Fibroblast of lung (primary cell): ENCODE measurements at places on chromosomes 12 and 14.

GRCh38 chr12:105426766-105427165 lies 96.3 kb downstream of the C12orf75 start:
- no peak for DNase-seq

- no peak for DNase-seq
Measured at GRCh38 chr12:109729371-109729781, 15.8 kb downstream of the FAM222A start.

- DNase-seq: peak; percentile 68
Measured at GRCh38 chr12:96471368-96472050, 17.9 kb upstream of the CFAP54 start.

DNA sequence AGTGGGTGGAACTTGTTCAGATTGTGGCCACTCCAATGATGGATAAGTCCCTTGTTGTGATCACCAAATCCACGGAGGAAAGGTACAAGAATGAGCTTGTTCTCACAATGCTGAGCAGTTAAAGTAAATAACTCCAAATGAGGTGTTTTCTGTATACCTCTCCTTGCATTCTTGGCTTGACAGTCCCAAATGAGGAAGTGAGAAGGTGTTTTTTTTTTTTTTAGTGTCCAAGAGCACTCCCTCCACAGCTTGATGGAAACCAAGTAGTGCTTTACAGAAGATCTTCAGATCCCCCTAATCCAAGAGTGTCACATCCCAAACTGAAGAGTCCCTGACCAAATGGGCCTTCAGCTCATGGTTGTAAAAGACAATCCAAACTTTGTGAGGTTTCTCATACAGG lies 153.6 kb downstream of the ATP23 start:
- no peak for DNase-seq

GRCh38 chr14:104869669-104870367 lies 4.8 kb downstream of the CEP170B start:
- DNase-seq: peak; percentile 12

- DNase-seq: no peak
Measured at GRCh38 chr12:112375105-112375504, 7.1 kb downstream of the HECTD4 start.

DNA sequence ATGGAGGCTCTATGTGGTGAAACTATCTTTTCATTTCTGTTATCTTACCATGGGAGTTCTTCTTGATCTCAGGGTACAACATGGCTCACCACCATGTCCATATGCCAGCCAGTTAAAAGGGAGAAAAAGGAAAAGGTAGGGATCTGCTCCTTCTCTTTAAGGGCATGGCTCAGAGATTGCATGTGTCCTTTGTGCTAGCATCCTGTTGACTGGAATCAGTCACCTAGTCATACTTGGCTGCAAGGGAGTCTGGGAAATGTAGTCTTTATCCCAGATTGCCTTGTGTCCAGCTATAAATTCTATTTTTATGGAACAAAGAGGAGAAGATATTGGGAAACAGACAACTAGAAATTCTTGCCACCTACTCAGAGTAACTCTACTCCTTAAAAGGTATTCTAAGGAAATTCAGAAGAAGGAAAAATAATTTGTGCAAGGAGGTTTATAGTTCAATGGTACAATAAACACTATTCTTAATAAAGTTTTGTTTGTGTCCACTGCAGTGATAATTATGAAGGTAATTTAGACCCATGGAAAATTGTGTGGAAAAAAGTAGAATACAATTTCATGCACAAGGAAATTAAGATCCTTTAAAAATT lies 86.4 kb upstream of the RPH3A start:
- no peak for DNase-seq

- DNase-seq: peak; percentile 89
Measured at GRCh38 chr14:88879022-88879421, 54.6 kb downstream of the TTC8 start.

GRCh38 chr12:104026841-104027599 lies 23.0 kb downstream of the GLT8D2 start:
- no peak for DNase-seq

DNA sequence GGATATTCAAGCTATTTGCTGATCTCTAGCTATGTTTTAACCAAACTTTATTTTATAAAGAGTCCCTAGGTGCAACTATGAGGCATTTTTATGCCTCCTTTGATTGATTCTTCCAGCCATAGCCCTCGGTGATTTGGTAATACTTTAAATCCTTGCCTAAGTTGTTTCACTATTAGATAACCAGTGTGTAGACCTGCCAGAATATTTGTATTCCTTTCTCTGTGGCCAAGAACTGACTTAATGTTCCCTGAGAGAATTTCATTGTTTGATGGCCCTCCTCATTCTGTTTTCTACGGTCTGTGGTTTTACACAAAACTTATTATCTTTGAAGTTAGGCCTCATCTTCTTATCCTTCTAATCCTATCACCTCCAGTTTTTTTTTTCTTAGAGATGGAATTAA lies 109.7 kb upstream of the MDGA2 start:
- no peak for DNase-seq

- DNase-seq: peak; percentile 41
Measured at GRCh38 chr14:102593061-102593824, 794 bp downstream of the RCOR1 start.

DNA sequence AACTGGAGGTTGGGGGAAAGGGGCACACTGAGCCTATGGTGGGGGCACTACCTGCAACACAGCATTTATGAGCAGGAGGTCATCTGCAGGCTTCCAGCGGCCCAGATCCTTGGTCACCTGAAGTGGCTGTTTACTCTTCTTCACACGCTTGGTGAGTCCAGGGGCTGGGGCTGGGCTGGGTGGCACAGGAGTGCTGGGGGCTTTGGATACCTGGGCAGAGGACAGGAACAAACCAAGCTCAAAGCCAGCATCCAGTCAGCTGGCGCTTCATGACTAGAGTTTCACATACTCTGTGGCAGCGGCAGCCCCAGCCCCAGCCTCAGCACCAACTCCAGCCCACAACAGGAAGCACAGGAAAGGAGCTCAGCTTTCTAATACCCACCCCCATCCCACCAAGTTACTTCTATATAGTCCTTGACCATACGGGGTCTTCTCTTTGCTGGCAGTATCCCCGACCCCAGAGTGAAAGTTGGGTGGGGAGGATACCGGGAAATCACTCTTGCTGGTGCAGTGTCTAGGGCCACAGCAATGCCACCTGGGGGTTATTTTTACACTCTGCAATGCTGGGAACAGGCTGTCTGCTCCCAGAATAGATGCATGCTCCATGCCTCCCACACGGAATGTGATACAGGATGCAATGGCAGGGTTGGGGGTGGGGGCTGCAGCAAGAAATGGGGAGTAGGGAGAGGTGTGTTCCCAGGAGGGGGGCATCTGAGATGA lies 3.1 kb downstream of the MCRS1 start:
- no peak for DNase-seq

DNA sequence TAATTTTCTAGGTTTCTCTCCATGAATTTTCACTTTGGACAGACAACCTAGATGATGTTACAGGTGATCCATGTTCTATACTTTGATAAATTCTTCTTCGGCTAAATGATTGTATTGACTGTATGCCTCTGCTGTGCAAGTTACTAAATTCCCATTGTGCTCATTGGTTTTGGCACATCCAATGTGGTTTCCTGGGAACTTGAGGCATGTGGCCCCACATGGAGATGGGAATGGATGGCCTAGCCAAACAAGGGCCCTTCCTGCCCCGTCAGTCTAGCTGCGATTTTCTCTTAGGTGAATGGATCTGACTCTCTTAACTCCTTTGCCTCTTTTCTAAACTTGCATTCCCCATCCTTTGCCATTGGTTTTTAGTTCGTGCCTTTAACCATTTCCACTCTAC lies 186.2 kb downstream of the PELI2 start:
- peak; percentile 76 for DNase-seq
